ENCODE measurements at places on chromosomes 1 and 21.

GRCh38 chr1:245041058-245041698 is 113.6 kb upstream of the KIF26B start:
- DNase-seq: no peak

DNA sequence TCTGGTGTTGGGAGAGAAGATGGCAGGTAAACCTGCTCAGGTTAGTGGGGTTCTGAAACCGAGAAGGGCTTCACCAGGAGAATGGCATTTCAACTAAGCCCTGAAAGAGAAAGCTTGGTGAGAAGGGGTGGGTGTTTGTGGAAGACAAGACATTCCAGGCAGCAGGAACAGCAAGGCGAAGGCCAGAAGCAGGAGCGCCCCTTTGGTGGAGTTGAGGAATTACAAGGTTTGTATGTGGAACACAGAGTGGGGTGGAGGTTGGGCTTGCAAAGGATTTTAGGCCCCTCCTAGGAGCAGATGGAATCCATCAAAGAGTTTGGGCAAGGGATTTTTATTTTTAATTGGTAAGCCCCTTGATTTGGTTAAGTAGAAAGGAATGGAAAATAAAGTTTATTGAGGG is 24.8 kb upstream of the ELOA start:
- no peak for DNase-seq

DNA sequence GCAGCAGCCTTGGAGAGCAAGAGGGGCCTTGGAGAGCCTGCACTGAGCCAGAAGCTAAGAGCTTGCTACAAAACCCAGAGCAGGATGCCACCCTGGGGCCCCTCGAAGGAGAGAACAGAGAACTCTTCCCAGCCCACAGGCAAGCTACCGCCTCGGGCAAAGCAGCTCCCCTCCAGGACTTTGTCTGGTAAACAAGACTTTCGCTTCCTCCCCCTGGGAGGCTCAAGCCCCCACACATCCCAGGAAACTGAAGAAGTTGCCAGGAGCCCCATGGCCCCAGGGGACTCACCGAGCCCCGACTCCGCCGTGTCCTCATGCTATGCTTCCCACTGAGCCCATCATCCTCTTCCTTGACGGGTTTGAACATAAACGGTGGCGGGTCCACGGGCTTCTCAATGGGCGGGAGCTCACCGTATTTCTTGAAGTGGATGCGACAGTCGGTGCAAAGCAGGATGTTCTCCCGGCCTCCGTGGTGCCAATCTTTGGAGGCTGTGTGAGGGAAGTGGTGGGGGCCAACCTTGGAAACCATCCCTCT is 45.9 kb downstream of the SLC45A1 start:
- DNase-seq: no peak

DNA sequence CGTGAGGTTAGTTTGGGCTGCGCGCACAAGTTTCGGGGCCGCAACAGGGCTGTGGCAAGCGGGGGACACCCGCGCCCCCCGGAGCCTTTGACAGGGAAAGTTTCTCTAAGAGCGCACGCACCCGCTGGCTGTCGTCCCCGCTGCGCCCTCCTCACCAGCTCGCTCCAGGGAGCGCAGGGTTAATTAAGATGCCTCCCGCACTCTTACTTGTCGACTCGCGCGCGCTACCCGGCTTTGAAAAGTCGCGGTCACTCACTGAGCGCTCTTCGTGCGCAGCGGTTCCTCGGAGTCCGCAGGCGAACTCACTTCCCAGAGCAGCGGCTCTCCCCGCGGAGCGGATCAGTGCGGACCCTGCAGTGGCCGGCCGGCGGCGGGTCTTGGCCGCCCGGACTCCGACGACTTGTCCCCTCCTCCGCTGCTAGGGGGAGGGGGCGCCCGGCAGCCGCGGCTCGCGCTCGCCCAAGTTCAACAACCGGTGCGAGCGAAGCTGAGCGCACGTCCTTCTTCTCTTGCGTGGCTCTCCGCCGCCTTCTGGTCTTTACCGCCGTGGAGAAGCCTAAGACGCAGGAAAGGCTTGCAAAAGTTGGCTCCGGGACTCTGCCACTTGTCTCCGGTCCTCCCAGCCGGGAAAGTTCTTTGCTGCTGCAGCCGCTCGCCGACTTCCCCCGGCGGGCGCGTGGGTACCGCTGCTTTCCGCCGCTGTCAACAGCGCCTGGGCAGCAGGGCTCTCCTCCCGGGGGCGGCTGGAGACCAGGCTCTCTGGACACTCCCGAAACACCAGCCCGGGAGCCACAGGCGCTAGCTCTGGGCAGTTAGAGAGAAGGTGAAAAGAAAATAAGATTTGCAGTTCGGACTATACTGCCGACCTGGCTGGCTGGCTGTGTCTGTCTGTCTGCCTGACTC is 506 bp downstream of the JUN start:
- peak; percentile 85 for DNase-seq

DNA sequence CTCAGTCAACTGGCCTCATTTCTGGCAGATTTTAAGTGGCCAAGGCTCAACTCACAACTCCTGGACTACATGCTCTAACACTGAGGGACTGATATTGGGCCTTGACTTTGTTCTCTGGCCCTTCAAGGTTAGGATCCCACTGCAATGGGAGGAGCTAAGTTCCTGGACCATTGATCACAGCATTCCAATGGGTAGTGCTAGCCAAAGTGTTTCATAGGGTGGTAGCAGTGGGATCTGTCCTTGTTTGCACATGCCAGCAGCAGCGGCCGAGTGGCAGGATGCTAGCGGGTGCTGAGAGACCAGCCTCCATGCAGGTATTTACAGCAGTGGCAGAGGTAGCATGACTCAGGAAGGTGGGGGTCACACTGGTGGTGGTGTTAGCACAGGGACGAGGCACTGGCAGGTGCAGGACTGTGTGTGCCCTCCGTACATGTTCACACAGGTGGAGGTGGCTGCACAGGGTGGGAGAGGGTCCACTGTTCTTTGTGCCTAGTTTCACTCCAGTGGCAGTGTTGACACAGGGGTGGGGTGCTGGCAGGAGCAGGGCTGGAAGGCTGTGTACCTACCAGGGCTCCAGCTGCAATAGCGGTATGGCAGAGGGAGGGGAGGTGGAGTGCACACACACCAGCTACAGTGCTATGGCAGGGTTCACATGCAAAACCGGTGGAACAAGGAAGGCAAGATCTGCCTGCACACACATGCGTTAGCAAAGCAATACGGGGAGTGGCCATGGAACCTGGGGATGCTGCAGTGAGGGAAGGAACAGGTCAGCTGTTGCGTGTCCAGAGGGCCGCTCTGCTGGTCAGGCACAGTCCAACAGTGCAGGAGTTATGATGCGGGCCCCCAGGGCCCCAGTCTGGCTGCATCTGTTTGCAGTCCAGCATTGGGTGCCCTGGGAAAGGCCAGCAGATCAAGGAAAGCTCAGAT is 51.7 kb downstream of the COL24A1 start:
- no peak for DNase-seq

GRCh38 chr1:40709100-40709801 is 17.7 kb downstream of the NFYC start:
- peak; percentile 68 for DNase-seq

Measured in inflammatory macrophage (primary cell).